ENCODE measurements at places on chromosomes 11 and 22.

DNA sequence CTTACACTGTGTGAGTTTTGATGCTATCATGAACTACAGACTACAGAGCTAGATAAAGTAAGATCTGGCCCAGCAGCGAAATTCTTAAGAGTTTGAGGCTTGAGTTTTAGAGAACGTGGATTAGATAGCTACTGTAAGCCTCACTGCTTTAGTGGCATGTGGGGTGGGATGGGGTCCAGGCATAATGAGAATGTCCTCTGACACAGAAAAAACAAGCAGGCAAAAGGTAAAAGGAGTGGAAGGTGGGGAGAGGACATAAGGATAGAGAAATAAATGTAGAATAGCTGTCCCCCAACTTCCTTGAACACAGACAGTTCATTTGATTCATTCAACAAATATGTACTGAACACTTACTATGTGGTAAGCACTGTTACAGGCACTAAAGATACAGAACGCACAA lies 324.5 kb upstream of the PITPNB start:
- DNase-seq: no peak

GRCh38 chr22:48522271-48522670 lies 1305.4 kb downstream of the BRD1 start:
- DNase-seq: no peak

GRCh38 chr11:26761361-26761809 lies 39.5 kb upstream of the SLC5A12 start:
- DNase-seq: no peak

- DNase-seq: no peak
These were observed 8.5 kb upstream of the ZNRF3 start for GRCh38 chr22:28874811-28875320.

DNA sequence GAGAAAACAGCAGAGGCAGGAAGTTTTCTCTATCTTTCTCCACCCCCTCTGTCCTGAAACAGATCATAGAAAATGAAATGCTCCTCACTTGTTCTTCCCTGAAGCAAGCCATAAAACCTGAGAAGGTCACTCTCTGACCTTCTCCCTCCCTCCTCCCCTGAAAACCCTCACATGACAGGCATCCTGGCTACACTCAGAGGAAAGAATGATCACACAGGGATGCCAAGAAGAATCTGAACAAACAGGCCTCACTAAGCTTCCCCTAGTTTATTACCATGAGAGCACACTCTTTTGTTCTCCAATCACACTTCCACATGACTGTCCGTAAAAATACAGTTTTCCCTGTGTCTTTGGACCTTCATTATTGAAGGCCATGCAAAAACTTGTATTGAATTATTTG lies 300.1 kb downstream of the BUD13 start:
- DNase-seq: no peak

- DNase-seq: no peak
These were observed 67.2 kb downstream of the C11orf91 start for GRCh38 chr11:33633251-33634003.

DNA sequence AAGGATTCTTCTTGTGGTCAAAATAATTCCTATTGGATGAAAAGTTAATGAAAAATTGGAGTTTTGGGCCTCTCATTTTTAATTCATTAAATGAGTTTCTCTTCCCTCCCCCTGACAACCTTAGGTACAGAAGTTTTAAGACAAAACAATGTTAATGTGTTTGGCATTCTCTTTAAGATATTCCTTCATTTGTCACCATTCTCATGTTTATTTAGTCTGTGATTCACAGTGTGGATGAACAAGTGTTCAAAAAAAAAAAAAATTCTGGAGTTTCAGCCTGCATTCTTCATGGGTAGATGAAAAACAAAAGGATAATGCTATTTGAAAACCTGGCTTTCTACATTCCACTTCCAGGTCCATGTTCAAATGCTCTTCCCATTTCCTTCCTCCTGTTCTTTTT lies 172.6 kb upstream of the LUZP2 start:
- no peak for DNase-seq

DNA sequence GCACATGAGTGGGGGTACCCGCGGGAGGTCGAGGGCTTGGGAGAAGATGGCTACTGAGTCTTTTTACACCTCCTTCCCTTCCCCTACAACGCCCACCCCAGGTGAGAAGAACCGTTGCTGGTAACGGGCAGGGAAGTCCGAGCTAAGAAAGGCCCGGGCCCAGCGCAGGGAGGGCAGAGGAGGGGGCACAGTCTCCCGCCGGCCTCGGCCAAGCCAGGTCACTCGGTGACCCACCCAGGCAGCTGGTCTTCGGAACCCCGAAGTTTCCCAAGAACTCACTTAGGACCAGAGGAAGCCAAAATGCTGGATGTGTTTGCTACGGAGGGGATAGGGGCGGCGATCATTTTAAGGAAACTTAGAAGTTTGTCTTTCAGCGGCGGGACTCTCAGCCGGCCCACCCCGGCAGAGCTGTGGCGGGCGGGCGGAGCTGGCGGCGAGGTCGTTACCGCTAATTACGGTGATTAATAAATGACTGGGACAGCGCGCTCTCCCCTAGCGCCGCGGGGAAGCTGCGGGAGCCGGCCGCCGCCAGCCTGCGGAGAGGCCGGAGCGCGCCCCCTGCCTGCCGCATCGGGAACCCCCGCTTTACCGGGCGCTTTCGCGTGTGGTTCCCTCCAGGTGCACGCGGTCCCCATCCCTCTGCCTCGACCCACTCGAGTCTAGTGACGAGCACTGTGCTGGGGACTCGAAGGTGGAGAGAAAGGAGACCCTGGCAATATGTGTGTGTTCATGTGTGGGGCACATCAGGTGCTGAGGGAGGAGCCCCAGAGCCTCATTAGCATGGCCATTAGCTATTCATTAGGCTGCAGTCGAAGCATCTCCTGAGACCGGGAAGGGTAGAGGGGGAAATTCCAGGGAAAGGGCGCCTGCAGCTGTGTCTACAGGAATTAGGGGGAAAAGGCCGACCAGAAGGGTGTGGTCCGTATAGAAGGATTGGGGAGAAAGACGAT lies 945 bp downstream of the ROBO3 start:
- DNase-seq: peak; percentile 60

GRCh38 chr11:59197991-59198390 lies 14.7 kb downstream of the MPEG1 start:
- no peak for DNase-seq

DNA sequence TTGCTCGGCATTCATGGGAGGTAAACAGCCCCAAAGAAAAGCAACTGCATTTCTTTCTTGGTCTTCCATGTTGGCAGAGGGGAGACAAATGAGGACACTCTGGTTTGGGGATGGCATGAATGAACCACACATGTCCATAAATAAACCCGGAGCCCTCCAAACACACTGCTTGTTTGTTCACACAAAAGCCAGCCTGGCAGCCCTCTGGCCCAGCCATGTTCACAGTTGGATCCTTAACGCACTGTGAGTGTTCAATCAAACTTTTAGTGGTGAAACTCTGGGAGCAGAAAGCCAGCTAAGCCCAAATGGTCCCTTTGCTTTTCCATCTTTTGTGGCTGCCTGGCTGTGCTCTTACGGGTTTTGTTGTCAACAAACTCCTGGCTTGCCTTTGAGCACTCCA lies 336.8 kb downstream of the CADM1 start:
- no peak for DNase-seq

DNA sequence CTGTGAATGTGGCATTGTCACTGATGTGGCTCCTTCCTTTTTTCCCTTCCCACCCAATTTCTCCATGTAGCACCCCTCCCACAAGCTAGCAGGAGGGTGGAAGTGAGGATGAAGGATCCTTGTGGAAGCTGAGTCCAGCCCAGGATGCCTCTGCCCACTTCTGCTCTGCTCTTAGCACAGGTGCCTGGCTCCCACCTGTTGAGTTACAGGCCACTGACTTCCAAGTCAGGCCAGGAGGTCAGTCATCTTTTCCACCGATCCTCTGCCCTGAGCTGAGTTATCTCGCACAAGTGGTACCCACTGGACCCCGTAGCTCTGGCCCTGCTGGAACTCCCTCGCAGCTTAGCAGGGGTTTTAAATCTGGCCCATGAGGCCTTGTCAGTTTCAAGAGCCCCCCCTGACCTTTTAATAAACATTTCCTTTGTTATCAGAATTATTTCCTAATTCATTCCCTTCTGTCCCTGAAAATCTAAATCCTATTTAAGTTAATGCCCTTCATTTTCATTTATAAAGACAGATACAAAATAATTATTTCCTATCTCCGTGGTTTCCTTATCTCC lies 125.3 kb upstream of the CADM1 start:
- DNase-seq: no peak

DNA sequence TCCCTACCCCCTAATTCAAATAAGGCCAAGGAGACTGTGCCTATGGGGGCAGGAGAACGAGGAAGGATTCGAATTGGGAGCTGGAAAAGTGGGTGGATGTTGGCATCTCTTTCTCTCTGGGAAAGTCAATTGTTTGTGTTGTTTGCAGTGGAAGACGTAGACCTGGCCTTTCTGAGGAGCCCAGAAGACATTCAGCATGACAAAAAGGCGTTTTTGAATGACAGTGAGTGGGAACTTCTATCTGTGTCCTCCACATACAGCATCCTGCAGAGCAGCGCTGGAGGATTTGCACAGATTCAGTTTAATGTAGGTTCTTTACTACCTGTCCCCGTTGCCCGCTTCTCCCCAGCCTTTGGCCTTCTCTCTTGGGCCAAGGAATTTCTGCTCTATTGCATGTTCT lies 28.2 kb downstream of the HTR3B start:
- no peak for DNase-seq

DNA sequence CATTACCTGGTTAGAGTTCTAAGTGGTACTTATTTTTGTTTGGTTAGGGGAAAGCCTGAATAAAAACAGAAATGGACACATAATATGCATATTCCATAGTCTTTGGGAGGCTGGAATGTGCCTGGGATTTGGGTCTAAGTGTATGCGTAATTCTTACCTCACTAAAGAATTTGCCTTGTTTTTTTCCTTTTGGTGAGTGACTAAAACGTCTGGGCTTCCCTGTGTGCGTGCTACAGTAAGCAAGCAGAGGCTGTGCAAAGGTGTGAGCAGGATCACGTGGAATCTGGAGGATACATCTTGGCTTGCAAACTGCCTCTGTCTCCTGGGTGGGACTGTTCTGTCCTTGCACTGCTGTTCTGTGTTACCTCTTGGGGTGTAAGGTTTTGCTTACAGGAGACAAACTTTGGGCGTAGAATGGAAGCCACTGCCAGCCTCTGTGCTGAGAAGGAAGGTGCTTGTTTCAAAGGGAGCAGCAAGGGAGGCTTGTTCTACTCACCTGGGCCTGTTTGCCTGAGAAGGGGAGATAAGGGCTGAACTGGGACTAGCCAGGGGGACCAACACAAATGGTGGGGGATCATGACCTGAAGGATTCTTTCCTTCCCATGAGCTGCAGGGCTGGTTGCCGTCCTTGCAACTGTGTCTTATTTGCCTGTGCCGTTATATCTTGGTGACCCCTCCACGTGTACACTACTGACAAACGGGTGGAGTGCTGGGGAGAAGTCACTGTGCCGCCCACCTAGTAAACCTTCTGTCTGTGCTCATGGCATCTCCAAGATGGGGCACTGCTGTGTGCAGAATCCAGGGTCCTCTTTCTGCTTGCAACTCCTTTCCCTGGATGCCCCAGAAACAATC lies 4.5 kb downstream of the NEAT1 start:
- DNase-seq: peak; percentile 41

GRCh38 chr11:95796501-95796900 lies 6.2 kb downstream of the CEP57 start:
- DNase-seq: no peak

DNA sequence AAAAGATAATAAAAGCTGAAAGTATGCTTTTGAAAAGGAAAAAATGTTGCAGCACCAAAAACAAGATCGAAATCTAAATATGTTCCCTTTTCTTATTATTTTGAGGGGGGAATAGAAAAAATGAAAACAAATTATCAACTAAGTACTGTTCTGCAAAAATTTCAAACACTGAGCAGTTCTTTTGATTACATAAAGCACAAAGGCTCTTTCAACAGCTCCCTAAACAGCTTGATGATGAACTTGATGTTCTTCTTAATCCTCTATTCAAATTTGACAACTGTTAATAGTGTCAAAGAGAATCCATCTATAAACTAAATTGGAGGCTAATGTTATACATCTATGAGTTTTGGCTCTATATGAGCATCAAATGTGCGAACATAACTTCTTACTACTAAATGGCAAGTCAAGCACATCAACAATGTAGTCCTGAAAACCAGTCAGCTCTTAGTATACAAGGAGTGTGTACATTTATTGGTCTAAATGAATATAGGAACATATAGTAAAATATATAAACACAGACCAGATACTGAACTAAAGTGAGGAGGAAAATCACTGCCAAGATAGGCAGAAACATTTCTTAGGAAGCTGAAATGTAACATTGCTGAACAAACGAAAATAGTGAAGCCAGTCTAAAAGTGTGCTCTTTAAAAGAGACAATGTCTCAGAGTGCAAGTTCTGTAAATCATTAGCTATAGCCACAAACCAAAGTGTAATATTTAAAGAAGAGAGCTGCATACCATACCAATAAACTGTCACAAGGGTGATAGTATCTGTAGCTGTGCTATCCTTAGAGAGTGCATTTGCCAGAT lies 94.3 kb downstream of the SOX6 start:
- DNase-seq: no peak

- no peak for DNase-seq
These were observed 30.9 kb upstream of the LRRC32 start for GRCh38 chr11:76701294-76702040.

GRCh38 chr11:122690384-122690783 lies 34.9 kb downstream of the UBASH3B start:
- DNase-seq: no peak

DNA sequence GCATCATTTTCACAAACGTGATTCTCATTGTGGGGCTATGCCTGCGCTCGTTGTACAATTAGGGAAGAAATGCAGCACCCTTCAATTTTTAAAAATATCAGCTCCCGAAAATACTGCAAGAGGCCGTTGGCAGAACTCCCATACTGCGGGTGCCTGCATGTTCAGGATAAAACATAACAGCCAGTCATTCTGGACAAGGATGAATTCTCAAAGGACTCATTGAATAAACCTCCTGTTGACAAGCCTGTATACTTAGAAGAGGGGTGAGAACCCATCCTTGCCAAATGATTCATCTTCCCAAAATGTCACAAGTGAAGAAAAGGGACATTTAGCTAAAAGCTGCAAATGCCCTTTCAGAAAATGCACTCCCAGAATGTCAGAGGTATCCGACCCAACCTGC lies 141.9 kb downstream of the CSNK2A3 start:
- DNase-seq: no peak

- DNase-seq: no peak
These were observed 91.3 kb upstream of the KCNQ1OT1 start for GRCh38 chr11:2791139-2791520.

GRCh38 chr11:95512177-95512576 lies 277.4 kb downstream of the FAM76B start:
- no peak for DNase-seq

GRCh38 chr11:131993246-131993645 lies 622.8 kb downstream of the NTM start:
- DNase-seq: no peak

DNA sequence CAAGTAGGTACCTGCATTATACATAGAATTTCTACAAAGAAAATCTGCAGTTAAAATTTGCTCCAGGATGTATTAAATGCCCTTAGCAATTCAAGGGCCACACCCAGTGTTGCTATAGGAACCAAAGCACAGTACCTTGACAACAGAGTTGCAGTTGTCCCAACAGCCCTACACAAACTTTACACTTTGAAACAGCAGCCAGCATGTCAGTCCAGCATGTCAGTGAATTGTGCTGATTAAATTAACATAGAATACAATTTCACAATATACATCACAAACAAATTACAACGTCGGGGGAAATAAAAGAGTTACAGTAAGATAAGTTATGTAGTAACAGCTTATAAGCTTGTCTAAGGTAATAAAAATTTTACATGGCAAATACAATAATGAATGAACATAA lies 389.2 kb downstream of the SOX6 start:
- DNase-seq: no peak

- no peak for DNase-seq
These were observed 1078.0 kb downstream of the BRD1 start for GRCh38 chr22:48749555-48750227.

GRCh38 chr22:27473533-27473932 lies 328.0 kb downstream of the MN1 start:
- no peak for DNase-seq
